ENCODE measurements at places on chromosomes 5 and 9.

- no peak for DNase-seq
Observed at GRCh38 chr9:131838530-131839280, 98.8 kb upstream of the RAPGEF1 start.

DNA sequence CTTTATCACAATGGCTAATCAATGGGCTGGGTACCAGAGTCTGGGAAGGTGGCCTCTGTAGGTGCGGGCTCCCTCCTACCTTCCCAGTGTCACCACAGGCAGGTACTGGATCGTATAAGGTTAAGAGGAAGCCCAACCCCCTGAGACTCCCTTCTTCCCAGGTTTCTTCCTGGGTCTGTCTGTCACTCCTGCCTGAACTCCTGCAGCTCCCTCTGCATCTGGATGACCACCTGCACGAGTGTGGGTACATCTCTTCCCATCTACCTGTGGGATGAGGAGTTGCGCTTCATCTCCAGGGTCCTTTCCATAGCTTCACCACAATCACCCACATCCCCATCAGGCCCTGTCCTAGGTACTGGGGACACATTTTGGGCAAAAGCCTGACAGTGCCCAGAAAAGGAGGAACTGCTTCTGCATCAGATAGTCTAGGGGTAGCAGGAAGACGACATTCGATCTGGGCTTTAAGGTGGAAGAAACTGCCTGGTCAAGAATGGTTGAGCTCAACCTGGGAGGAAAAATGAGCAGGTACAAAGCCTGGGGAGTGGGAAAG lies 112.2 kb upstream of the ALDH1B1 start:
- no peak for DNase-seq

DNA sequence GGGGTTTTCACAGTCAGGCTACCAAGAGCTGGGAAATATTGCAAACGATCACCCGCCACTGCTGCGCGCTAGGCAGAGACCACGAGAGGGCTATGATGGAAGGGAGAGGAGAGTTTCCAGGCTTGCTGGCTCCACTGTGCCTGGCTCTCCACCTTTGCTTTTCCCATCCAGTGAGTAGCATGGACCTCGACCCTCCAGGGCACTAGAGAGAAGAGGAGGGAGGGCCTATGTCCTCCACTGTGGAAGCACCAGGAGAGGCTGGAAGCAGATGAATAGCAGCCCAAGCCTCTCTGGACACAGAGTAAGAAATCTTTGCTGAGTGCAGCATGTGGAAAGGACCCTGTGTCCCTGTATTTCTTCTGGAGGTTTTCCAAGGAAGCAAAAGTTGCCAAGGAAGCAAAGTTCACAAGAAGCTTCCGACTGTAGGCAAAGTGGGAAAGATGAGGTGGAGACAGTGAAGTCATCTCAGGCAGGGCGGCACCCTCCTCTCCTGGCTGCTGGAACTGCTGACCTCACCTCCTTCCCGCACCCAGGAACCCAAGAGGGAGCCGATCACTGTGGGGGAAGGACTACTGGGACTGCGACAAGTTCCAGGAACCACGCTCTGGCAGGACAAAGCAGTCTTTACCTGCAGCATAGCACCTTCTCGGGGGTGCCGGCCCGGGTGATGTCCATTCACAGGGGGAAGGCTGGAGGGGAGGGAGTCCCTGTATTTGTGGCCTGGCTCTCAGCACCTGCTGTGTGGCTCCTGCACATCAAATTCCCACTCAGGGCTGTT lies 79.6 kb downstream of the CSNK1A1 start:
- DNase-seq = no peak

GRCh38 chr5:56024810-56025150 lies 30.0 kb upstream of the IL6ST start:
- DNase-seq = no peak

DNA sequence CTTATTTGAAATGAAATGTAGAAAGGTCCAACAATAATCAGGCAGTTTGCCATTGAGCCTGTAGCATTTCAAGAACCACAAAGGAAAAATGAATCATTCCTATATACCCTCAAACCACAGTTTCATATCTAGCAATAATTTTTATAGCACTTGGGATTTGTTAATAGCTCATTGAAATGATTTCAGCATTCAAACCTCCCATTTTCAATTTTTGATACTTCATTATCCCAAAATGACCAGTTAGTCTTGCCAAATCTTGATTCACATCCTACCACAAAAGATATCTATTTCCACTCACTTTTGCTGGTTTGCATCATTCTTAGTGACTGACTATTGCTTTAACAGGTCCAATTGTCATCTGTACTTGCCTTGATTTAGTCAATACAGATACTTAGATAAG lies 790.1 kb downstream of the TLE1 start:
- DNase-seq = no peak

DNA sequence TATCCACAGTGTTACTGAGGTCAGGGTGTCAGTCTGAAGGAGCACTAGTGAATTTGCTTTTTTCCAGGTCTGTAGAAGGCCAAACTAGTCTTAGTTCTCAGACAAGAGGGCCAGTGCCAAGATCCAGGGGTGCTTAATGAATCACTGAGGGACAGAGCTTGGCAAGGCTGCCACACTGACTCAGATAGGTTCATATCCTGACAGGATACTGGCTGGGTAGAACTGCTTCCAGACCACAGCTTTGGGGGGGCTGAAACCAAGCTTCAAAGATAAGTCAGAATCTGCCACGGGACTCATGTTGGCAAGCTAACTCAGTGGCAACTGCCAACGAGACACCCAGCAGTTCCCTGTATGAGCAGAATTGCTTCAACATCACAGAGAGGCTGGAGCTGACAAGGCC lies 1125.4 kb downstream of the EFNA5 start:
- no peak for DNase-seq

GRCh38 chr5:158224253-158224652 lies 365.3 kb upstream of the CLINT1 start:
- DNase-seq = no peak

DNA sequence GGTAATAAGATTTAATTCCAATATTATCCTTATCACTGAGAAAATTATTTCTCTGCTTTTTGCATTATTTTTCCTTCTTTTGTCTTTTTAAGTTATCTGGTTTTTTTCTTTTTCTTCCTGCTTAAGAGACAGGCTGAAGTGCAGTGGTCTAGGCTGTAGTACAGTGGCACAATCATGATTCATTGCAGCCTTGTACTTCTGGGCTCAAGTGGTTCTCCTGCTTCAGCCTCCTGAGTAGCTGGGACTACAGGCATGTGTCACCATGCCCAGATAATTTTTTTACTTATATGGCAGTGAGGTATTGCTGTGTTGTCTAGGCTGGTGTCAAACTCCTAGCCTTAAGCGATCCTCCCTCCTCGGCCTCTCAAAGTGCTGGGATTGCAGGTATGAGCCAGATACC lies 93.9 kb downstream of the SLC44A1 start:
- no peak for DNase-seq

DNA sequence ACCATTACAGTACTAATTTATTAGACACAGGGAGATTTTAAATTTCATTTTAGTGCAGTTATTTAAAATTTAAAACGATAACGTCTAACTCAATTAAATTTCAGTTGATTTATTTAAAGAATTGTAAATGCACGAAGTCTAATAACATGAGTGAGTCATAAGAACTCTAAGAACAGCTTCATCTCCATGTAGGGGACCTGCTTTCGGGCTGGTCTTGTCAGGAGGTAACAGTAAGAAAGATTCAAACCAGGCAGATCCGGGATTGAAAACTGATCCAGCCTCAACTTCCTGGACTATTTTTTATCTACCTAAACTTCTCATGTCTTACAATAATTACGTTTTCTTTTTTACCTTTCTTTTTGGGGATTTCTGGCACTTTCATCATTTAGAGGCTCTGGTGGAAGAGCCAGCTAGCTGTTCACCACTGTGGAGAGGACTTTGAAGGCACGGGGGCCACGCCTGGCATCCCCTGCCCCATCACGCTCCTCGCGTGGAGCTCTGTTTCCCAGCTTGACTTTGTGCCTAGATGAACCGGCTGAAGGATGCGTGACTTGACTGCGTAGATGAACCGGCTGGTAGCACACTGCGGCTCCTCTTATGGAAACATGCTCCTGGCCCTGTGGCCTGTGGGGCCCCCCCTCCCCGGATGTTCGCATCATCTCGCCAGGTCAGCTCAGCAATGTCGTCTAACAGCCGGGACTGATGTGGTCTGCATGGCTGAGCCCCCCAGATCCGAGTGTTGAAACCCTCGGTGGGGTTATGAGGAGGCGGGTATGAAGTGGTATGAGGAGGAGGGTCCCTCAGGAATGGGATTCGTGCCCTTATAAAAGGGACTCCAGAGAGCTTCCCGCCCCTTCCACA lies 26.0 kb downstream of the NDUFS6 start:
- DNase-seq = no peak

- DNase-seq = no peak
Observed at GRCh38 chr9:104944356-104944755, 16.4 kb upstream of the ABCA1 start.

GRCh38 chr5:180070756-180071530 lies 616 bp downstream of the RNF130 start:
- no peak for DNase-seq

GRCh38 chr5:139654871-139655491 lies 6.8 kb downstream of the CXXC5 start:
- DNase-seq = no peak

GRCh38 chr9:134028575-134029247 lies 3.4 kb downstream of the BRD3OS start:
- DNase-seq = no peak

GRCh38 chr9:37710046-37710445 lies 43.6 kb upstream of the TRMT10B start:
- no peak for DNase-seq

DNA sequence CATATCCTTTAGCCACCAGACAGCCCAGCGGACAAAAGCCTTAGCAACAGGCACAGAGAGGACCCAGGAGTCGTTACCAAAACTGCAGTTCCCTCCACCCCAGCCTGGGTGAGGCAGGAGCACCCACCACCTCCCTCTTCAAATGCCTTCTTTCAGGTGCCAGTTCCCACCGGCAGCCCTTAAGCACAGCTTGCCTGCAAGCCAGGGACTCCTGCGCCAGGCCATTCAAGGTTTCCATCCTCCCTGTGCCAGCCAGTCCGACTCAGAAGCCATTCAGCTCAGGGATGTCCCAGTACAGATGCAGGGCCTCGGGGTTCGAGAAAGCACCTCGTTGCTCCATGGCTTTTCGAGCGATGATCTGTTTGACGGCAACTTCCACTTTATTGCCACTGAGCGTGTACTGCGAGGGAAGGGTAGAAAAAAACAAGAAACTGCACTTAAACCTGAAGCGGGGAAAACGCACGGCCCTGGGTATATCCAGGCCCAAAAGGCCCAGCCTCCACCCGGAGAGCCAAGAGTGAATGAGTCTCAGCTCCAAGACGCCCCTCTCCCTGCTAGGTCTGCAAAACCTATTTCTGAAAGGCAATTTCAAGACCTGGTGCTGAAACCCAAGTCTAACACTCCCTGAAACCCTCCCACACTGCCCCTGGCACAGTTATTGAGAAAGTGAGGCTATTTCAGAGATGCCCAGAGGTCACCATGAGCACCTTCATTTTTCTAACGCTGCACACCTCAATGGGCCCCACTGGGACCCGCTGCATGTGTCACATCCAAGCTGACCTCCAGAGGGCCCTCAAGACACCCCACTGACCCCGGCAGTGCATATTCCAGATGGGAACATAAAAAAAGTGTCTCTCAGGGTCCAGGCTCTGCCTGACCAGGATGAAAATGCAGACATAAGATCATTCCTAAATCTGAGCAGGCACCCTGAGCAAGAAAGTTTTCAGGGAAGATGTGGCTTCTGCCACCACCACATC lies 36.8 kb upstream of the ZNF354A start:
- no peak for DNase-seq

DNA sequence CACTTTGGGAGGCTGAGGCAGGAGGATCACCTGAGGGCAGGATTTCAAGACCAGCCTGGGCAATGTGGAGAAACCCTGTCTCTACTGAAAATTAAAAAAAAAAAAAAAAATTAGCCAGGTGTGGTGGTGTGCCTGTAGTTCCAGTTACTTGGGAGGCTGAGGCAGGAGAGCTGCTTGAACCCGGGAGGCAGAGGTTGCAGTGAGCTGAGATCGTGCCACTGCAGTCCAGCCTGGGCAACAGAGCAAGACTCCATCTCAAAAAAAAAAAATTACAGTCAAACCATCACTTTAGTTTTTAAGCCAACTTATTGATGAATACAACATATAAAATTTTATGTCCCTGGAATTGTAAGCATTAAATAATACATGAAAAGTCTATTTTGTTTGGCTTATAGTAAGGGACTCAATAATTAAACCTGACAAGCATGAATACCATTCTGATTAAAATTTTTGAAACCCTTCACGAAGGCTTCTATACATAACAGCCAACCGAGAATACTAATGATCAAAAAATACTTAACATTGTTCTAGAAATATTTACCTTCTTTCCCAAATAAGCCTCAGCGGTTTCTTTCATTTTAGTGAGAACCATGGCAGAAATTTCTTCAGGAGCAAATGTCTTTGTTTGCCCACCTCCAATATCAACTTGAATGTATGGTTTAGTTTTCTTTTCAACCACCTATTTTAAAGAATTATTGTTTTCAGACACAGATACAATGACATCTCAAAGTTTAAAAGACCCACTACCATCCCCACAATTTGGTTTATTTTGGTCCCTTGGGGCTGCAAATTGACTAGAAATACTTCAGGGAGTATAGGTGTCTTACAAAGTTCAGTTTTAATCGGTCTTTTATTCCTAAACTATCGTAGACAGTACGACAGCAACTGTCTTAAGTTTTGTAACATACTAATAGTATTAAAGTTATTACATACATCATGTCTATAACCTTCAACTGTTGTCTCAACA lies 1.2 kb downstream of the HSPA5 start:
- DNase-seq = no peak

DNA sequence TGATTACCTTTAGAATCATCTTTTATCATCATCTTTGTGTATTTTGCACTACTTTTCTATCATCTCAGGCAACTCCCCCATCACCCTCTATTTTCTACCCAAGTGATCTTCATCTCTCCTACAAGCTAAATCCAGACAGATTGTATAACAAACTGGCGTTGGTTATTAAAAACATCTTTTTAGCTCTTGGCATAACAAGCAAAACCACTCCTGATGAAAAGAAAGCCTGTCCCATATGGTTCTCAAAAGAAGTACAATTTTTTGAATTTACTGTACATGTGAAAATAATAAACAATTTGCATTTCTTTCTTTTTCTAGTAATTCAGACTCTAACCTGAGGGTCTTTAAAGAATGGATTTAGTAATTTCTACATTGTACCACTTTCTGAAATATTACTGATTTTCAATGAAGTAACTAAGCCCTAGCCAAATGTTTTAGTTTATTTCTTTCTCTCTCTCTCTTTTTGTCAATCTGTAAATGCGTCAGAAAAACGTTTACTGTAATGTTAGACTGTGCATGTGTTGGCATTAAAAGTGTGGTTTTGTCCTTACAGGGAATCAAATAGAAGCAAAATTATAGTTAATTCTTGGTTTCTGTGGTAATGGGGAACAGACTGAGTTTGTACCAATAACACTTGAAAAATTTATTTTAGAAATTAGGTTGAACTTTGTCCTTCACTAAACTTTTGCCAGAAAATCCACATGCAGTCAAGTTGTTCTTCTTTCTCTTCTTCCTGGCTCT lies 52.5 kb upstream of the RPS23 start:
- no peak for DNase-seq

DNA sequence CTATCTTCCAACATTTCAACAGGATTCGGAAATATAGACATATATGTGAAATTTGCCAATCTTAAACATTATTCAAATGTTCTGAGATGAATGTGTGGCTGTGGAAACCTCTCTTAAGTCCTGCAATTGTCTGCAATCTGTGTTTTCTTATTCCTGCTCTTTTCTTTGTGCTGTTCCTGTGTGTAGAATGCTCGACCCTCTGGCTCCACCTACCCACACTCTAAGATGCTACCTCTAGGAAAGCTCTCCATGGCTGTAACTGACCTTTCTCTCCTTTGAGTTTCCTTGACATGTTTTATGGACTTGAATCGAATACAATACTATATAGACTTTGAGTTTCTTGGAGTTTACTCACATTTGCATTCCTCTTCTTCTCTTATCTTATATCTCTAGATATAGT lies 120.6 kb upstream of the ASTN2 start:
- DNase-seq = no peak

Measured in stimulated activated CD8-positive, alpha-beta memory T cell treated with anti-CD3 and anti-CD28 coated beads, Interleukin-2, amount 100 ng/mL, for 1 hour (primary cell).